Mesothelial cell of epicardium (in vitro differentiated cells): ENCODE measurements at places on chromosomes 2 and 18. TPM values are rescaled to one million over a fixed set of nuclear protein-coding genes. Genes with fewer than 3 reads are reported as not detected.

The IL1F10 gene
- not detected in 3 replicates for total RNA-seq

The SERPINB2 gene
- total RNA-seq: 1.00 to 1.4 TPM (median 1.2 TPM) in 3 replicates

DNA sequence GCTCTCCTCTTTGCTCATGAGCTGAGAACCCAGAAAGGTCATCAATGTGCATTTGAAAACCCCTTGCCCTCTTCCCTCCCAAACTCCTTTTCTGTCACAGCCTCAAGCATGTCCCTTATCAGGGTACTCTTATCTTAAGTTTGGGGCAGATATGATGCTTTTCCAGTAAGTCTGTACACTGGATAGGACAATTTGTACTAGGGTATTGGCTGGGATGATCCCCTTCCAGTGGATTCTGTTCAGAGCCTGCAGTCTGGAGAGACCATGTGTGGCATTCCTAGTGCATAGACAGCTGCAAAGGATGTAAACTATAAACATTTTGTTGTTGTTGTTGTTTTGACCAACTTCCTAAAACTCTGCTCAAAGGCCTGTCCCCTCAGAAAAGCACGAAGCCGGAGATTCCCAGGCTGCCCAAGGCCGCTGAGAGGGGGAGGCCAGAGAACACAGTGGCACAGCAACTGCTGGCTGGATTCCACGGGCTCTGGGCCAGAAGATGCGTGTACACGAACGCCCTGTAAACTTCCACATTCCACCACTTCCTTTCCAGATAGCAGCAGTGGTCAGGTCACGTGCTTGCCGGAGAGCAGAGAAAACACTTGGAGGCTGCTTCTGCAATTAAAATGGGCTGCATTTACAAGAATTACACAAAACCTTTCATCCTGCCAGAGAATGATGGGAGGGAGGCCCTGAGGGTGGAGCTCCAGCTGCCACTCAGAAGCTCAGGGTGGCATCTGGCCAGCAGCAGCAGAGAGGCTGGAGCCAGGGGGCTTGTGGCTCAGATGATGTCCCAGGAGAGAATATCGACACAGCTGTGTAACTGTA lies 42.1 kb downstream of the BMP10 start:
- peaks cover 6% of the 10 kb centered on the region for H3K27me3 ChIP-seq
- H3K4me3 ChIP-seq: no peak overlapping the region
- peak overlapping the region; percentile 94 for H3K27ac ChIP-seq
- peaks cover 26% of the 10 kb centered on the region for H3K4me1 ChIP-seq
- peak; percentile 85 for DNase-seq

- H3K4me1 ChIP-seq: peaks cover 35% of the 10 kb centered on the region
- no peak overlapping the region for H3K27ac ChIP-seq
- DNase-seq: no peak
Observed at GRCh38 chr2:46157072-46157965, 139.9 kb upstream of the EPAS1 start.

GRCh38 chr2:166700079-166700478 lies 188.2 kb upstream of the XIRP2 start:
- DNase-seq: no peak
- no peaks in the 10 kb centered on the region for H3K36me3 ChIP-seq
- H3K27me3 ChIP-seq: peaks cover 7% of the 10 kb centered on the region
- H3K4me1 ChIP-seq: no peaks in the 10 kb centered on the region
- no peak overlapping the region for H3K4me3 ChIP-seq
- no peak overlapping the region for H3K27ac ChIP-seq

DNA sequence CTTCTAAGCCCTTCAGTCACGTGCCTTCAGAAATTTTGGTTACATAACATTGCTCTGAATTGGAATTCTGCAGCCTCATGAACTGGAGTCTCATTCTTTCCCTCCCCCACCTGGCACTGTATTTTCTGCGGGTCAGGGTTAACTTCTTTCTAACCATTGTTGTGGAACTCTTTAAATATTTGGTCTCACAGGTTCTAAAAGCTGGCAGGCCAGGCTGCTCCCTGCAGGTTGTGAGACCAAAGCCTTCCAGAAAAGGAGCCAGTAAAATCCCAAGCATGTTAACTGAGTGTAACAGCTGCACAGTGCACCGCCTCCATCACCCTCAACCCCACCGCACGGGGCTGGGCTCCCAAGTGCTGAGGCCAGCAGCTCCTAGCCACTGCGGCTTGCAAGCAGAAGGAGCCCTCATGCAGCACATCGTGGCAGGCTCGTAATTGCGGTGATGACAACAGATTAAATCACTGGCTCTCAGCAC lies 174.1 kb upstream of the ALPP start:
- H3K27me3 ChIP-seq: no peaks in the 10 kb centered on the region
- no peak overlapping the region for H3K27ac ChIP-seq
- H3K36me3 ChIP-seq: peaks cover 16% of the 10 kb centered on the region
- DNase-seq: no peak

- H3K36me3 ChIP-seq: no peaks in the 10 kb centered on the region
- peaks cover 12% of the 10 kb centered on the region for H3K4me1 ChIP-seq
- H3K4me3 ChIP-seq: no peak overlapping the region
- no peak overlapping the region for H3K27ac ChIP-seq
- H3K27me3 ChIP-seq: peaks cover 2% of the 10 kb centered on the region
Observed at GRCh38 chr2:8234253-8234652, 447.6 kb upstream of the ID2 start.

DNA sequence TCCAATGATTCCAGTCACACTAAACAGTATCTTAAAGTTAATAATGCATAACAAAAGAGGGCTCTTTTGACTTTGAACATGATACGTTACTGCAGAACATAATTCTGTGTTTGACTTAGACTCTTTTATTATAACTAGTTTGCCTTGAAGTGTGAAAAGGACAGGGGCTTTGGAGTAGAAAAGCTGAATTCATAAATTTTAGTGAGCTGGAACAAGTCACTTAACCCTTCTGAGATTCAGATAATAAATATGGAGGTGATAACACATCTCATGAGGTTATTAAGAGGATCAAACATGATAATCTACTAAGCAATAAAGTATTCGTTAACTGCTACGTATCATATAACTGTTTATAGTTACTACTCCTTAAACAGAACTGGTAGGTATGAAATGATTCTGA lies 44.7 kb upstream of the FLACC1 start:
- peaks cover 16% of the 10 kb centered on the region for H3K36me3 ChIP-seq
- no peak overlapping the region for H3K4me3 ChIP-seq
- DNase-seq: no peak
- H3K27ac ChIP-seq: peak overlapping the region; percentile 32
- H3K4me1 ChIP-seq: peaks cover 61% of the 10 kb centered on the region
- H3K27me3 ChIP-seq: no peaks in the 10 kb centered on the region

GRCh38 chr2:176583607-176584006 lies 314.4 kb downstream of the MTX2 start:
- H3K27me3 ChIP-seq: peaks cover 9% of the 10 kb centered on the region
- DNase-seq: no peak
- peaks cover 40% of the 10 kb centered on the region for H3K4me1 ChIP-seq
- H3K36me3 ChIP-seq: peaks cover 1% of the 10 kb centered on the region
- H3K4me3 ChIP-seq: no peak overlapping the region
- no peak overlapping the region for H3K27ac ChIP-seq

- no peaks in the 10 kb centered on the region for H3K36me3 ChIP-seq
- no peak overlapping the region for H3K4me3 ChIP-seq
- no peak overlapping the region for H3K27ac ChIP-seq
- no peaks in the 10 kb centered on the region for H3K4me1 ChIP-seq
- no peak for DNase-seq
Observed at GRCh38 chr18:65227970-65228369, 522.8 kb upstream of the CDH7 start.

- peaks cover 22% of the 10 kb centered on the region for H3K27me3 ChIP-seq
- H3K27ac ChIP-seq: no peak overlapping the region
- DNase-seq: no peak
- H3K36me3 ChIP-seq: no peaks in the 10 kb centered on the region
Observed at GRCh38 chr2:225027061-225027762, 15.1 kb downstream of the DOCK10 start.

DNA sequence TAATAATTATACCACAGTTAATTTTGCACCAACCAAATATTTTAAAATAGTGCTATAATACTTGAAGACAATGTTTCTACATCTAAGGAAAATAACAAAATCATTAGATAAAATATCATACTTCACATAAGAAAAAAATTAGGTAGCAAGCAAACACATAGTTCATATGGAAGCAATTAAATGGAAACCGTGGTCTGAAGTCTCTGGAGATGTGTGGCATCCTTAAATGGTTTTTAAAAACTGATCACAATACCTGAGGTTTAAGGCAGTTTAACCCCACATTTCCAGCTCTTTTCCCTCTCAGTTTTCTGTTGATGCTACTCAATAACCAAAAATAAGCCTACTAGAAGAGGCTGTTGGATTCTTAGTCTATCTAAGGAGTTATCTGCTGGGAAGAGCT lies 71.3 kb downstream of the ASXL2 start:
- H3K27ac ChIP-seq: no peak overlapping the region
- H3K36me3 ChIP-seq: peaks cover 26% of the 10 kb centered on the region
- DNase-seq: no peak
- no peaks in the 10 kb centered on the region for H3K27me3 ChIP-seq
